ENCODE measurements at places on chromosomes 3 and 15. TPM values are rescaled to one million over a fixed set of nuclear protein-coding genes. Genes with fewer than 3 reads are reported as not detected.

Gene MORC1
- total RNA-seq, result not detected

Gene STARD5
- total RNA-seq, result 1.8 TPM

Gene PLS1
- 11.1 TPM for total RNA-seq

Gene SOX14
- total RNA-seq, result not detected

Gene CCDC33
- total RNA-seq, result 6.8 TPM

Gene EPHB1
- 0.05 TPM for total RNA-seq

Gene KCNMB2
- not detected for total RNA-seq

Gene PP2D1
- not detected for total RNA-seq

Gene ZNF654
- 3.2 TPM for total RNA-seq

Gene DNAH1
- 0.78 TPM for total RNA-seq

Gene SETMAR
- total RNA-seq, result 8.7 TPM

Gene MYO1E
- 313 TPM for total RNA-seq

Gene KBTBD13
- total RNA-seq, result not detected

Gene SLC51A
- total RNA-seq, result not detected

Gene CKMT1A
- total RNA-seq, result 2.8 TPM

Gene PDCD6IP
- 152 TPM for total RNA-seq

Gene ANKDD1A
- total RNA-seq, result 1.9 TPM

Gene KCNMB3
- 1.7 TPM for total RNA-seq

Gene DUOXA2
- not detected for total RNA-seq

Gene SNX4
- total RNA-seq, result 22.0 TPM

Gene BUB1B
- 25.8 TPM for total RNA-seq

Data from A549 treated with Hydrocortisone at 1 μM for 4 hours (cell line).